NCI-H460 (cell line): ENCODE measurements at places on chromosomes 5 and 9.
A peak's percentile ranks its signal among the peaks of the same experiment; 100 is the strongest.

- no peak for DNase-seq
These were observed 49.6 kb downstream of the APC start for GRCh38 chr5:112787261-112787660.

GRCh38 chr5:157538311-157538710 lies 37.3 kb downstream of the ADAM19 start:
- no peak for DNase-seq

DNA sequence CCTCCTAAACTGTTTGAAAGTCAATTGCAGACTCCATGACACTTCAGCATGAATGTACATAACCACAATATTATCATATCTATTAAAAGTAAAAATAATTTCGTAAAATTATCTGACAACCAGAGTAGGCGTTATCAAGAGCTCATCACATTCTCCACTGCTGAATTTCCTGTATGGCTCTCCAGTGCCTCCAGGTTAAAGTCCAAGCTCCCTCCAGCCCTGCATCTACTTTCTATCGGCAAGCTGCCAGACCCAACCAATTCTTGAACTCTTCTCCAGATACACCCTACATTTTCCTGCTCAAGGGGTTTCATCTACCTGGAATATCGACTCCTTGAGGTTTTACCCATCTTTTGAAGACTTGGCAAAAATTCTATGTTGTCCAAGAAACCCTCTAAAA lies 74.5 kb upstream of the TBC1D2 start:
- DNase-seq, result no peak

DNA sequence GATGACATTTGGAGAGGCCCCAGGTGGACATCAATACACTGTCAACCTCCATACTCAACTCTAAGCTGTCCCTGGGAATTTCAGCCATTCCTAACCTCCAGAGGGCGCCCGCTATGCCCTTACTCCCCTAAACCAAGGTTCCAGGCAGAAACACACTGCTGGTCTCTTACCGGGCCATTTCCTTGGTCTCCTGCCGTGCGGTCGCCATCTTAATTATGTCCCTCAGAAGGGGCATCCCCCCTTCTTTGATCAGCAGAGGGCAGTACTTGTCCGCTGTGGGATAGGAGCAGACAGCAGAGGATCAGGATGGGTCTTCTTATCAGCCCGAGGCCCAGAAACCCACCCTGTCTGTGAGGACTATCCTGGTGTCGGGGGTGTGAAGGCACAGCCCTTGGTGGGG lies 9.3 kb upstream of the ZDHHC12 start:
- DNase-seq, result peak; percentile 96

DNA sequence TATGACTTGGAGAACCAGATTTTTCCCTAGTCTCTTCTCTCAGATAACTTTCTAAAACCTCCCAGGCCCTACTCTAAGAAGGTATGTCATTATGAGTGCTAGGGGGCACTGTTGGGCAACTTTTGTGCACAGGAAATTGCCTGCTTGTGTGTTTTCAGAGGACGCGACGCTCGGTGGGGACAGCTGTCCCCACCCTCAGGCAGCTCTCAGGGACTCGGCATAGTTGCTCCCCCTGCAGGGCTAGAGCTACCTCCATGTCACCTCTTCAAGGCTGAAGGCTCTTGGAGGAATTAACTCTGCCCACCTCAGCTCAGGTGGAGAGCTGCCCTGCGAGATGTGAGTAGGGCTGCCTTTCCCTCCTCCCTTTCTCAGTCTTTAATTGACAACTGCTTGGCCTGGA lies 10.2 kb upstream of the TIFAB start:
- peak; percentile 58 for DNase-seq

GRCh38 chr5:62386824-62387223 lies 16.9 kb downstream of the DIMT1 start:
- no peak for DNase-seq

DNA sequence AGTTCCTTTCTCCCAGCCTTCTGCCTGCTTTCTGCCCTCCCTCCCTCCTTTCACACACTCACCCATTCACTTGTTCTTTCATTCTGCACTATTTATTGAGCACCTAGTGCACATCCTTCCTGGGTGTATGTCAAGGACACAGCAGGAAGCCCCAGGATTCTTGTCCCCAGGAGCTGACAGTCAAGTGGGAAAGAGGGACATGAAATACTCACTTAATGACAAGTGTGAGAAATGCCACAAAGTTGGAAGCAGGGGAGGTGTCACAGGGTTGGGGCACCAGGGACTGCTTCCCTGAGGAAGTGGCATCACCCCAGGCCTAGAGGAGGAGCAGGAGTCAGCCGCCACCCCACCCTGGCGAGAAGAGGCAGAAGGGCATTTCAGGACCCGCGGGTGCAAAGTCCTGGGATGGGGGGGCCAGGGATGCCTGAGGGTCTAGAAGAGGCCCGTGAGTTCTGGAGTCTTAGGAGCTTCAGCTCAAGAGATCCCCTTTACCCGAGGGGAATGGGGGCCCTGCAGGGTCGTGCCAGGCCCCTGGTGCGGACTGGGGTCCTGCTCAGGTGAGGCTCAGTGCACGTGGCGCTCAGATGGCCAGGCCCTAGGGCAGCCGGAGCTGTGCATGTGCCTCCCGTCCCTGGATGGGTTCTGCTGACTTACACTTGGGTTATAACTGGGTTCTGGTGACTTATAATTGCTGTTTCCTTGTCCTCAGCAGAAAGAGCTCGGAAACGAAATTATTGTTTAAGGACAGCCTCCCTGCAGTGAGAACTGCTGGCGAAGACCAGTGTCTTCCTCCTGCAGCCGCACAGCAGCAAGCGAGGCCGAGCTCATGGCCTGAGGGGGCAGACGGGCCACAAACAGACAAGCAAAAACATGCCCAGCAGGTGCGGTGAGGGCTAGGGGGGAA lies 16.9 kb upstream of the LAMC3 start:
- DNase-seq, result no peak
